Pulmonary artery endothelial cell (primary cell): ENCODE measurements at places on chromosomes 13 and 19. TPM values are rescaled to one million over a fixed set of nuclear protein-coding genes. Genes with fewer than 3 reads are reported as not detected.

LRRC63 gene
- total RNA-seq: 0.07 TPM in 1 of 2 replicates, not detected in the other

LILRA2 gene
- total RNA-seq: not detected in 2 replicates

ATP4A gene
- not detected in 2 replicates for total RNA-seq

CERS1 gene
- 1.7 and 4.5 TPM in 2 replicates for total RNA-seq

ZNF790 gene
- 6.7 and 10.1 TPM in 2 replicates for total RNA-seq

PALM gene
- total RNA-seq: 14.3 and 23.0 TPM in 2 replicates

YJU2 gene
- total RNA-seq: 20.4 and 20.8 TPM in 2 replicates

MARK4 gene
- 9.5 and 10.7 TPM in 2 replicates for total RNA-seq
